A673 (cell line): ENCODE measurements at places on chromosomes 3 and 15. TPM values are rescaled to one million over a fixed set of nuclear protein-coding genes. Genes with fewer than 3 reads are reported as not detected.

The TLR9 gene
- not detected in 2 replicates for total RNA-seq

The ALDH1A2 gene
- total RNA-seq: 1.5 and 1.7 TPM in 2 replicates

The ATP13A5 gene
- total RNA-seq: not detected in 2 replicates

The KCNH8 gene
- total RNA-seq: not detected in 2 replicates

The C3orf85 gene
- total RNA-seq: not detected in 2 replicates

The FHIT gene
- not detected in 2 replicates for total RNA-seq

The ZMYND10 gene
- 0.67 and 1.0 TPM in 2 replicates for total RNA-seq

The NUDT16 gene
- total RNA-seq: 0.24 and 0.59 TPM in 2 replicates

The RNF168 gene
- total RNA-seq: 37.9 and 42.9 TPM in 2 replicates

The GRM2 gene
- 2.9 and 5.6 TPM in 2 replicates for total RNA-seq

The NR2E3 gene
- not detected in 2 replicates for total RNA-seq

The TMEM212 gene
- not detected in 2 replicates for total RNA-seq

The GMNC gene
- total RNA-seq: 1.9 and 3.7 TPM in 2 replicates

The ACOX2 gene
- total RNA-seq: 5.4 and 7.2 TPM in 2 replicates

The CSK gene
- total RNA-seq: 90.8 and 103 TPM in 2 replicates

The GOLGA8N gene
- total RNA-seq: 3.1 and 4.3 TPM in 2 replicates

The LXN gene
- 3.5 and 4.5 TPM in 2 replicates for total RNA-seq

The FRMD5 gene
- total RNA-seq: 2.6 and 3.3 TPM in 2 replicates

The NIPA2 gene
- 78.8 and 87.2 TPM in 2 replicates for total RNA-seq

The SLC35G2 gene
- 25.0 and 26.4 TPM in 2 replicates for total RNA-seq

The ADIPOQ gene
- not detected in 2 replicates for total RNA-seq

The EPHB1 gene
- total RNA-seq: 0.11 and 0.61 TPM in 2 replicates

The ZNF385D gene
- not detected in 2 replicates for total RNA-seq

The SLC22A14 gene
- 0.22 and 0.26 TPM in 2 replicates for total RNA-seq

The TJP1 gene
- 34.7 and 42.9 TPM in 2 replicates for total RNA-seq

The STRA6 gene
- total RNA-seq: 0.84 and 1.5 TPM in 2 replicates

The ZPLD1 gene
- 0.17 TPM in 1 of 2 replicates, not detected in the other for total RNA-seq

The CHST13 gene
- total RNA-seq: 0.35 TPM in 1 of 2 replicates, not detected in the other

The CLRN1 gene
- not detected in 2 replicates for total RNA-seq

The ITIH1 gene
- total RNA-seq: not detected in 2 replicates

The SOX14 gene
- not detected in 2 replicates for total RNA-seq

The HRG gene
- total RNA-seq: not detected in 2 replicates

The CSPG5 gene
- total RNA-seq: 21.7 and 25.0 TPM in 2 replicates

The KBTBD12 gene
- not detected in 2 replicates for total RNA-seq

The ERICH6 gene
- total RNA-seq: 0.24 and 0.32 TPM in 2 replicates

The CCDC191 gene
- total RNA-seq: 1.1 and 3.2 TPM in 2 replicates

The PP2D1 gene
- total RNA-seq: not detected in 2 replicates

The OR5K2 gene
- total RNA-seq: not detected in 2 replicates
